Body of pancreas (tissue), 4 donors: ENCODE measurements at places on chromosomes 1 and 21. TPM values are rescaled to one million over a fixed set of nuclear protein-coding genes. Genes with fewer than 3 reads are reported as not detected.

- no peak for DNase-seq
These were observed 59.3 kb downstream of the MDM4 start for GRCh38 chr1:204575221-204576190.

DNA sequence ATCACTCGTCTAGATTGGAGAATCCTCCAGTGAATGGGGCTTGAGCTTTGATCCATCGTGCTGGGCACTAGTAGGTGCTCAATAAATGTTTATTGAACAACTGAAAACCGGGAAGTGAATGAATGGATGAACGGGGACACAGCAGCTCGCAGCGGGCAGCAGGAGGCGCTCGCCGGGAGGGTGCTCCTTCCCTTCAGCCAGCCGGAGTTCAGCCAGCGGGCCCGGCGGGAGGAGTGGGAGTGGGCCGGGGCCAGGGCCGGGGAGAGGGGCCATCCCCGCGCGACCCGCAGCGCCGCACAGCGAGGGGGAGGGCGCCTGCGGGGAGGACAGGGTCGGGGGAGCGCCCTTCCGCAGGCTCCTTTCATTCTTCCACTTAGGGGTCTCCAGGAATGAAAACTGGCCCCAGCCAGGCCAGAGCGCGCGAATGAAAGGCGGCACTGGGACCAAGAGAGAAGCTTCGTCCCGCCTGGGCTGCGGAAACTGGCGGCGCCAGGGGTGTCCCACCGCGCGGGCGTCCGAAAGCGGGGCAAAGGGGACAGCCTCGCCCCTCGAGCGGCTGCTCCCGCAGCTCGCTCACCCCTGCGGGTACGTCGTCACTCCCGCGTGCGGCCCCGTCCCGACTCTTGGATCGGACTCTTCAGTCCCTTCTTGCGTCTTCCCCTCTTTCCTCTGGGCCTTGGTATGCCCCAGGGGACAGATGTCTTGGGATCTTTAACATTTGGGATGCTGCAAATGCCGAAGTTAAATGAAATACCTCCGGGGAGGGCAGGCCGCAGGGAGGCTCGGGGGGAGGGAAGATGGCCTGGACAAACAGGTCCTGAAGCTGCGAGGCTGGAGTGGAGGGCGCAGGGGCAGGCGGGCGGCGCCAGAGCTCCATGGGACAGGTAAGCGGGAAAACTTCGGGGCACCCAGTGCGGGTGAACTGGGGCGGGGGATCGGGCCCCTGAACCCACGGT is 3.6 kb upstream of the INAVA start:
- DNase-seq = peak; percentile 48

GRCh38 chr1:162175379-162176081 is 106.0 kb downstream of the NOS1AP start:
- no peak for DNase-seq

GRCh38 chr1:75970631-75971030 is 38.4 kb upstream of the ASB17 start:
- DNase-seq = no peak

DNA sequence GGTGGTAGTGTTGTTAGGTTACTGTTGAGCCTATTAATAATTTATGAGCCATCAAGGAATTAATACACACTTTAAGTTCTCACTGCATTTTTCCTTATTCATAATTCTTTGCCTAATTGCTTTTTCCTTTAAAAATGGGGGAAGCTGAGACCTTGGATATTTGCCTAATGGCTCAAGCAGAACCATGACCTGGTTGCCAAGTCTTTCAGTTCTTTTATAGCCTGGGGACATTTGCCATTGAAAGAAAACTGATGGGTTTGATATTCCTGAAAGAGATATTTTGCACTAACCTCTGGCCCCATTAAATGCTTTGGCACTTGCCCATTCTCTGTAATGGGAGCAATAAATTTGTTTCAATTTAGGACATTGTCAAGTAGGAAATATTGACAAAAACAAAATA is 18.5 kb upstream of the LRRC53 start:
- DNase-seq = no peak

FAM72D gene
- not detected for total RNA-seq

RHCE gene
- total RNA-seq = not detected

DCST1 gene
- total RNA-seq = not detected

AADACL3 gene
- not detected for total RNA-seq
